ENCODE measurements at places on chromosomes 16 and 17.

DNA sequence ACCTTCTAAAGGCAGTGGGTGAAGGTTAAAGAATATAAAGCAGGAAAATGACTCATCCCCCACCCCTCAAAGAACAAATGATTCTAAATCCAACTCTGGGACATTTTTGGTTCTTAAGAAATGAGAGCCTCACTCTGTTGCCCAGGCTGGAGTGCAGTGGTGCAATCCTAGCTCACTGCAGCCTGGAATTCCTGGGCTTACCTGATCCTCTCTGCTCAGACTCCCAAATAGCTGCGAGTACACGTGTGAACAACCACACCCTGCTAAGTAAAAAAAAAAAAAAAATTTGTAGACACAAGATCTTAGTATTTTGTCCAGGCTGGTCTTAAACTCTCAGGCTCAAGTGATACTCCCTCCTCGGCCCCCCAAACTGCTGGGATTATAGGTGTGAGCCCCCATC, 298.8 kb upstream of the MAF start:
- no peak for DNase-seq

DNA sequence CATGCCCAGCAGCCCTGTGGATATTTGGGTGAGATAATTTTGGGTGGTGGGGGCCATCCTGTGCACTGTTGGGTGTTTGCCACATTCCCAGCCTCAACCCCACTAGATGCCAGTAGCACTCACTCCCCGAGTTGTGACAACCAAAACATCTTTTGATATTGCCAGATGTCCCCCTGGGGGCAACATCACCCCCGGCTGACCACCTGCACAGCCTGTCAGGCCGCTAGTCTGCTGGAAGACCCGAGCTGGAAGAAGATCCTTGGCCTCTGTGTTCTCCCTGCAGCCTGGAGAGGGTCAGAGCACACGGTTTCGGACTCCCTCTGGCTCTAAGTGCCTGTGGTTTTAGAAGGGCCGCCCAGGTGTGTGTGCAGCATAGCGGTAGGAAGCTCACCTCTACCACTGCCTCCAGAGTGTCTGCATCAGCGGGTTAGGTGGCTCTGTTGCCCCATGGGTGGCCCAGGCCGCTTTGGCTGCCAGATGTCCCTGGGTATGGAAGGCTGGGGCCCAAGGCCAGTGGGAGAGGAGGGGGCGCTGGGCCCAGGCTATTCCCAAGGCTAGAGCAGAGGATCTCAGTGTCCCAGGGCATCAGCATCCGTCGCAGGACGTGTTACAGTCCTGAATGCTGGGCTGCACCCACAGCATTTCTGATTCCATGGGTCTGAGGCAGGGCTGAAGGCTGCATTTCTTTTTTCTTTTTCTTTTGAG, 195.8 kb upstream of the GSE1 start:
- DNase-seq = no peak

- no peak for DNase-seq
Measured at GRCh38 chr17:43014649-43015542, 7.3 kb downstream of the VAT1 start.

- no peak for DNase-seq
Measured at GRCh38 chr17:1413281-1413791, 13.3 kb upstream of the YWHAE start.

- no peak for DNase-seq
Measured at GRCh38 chr16:75572864-75573542, 6.8 kb downstream of the GABARAPL2 start.

DNA sequence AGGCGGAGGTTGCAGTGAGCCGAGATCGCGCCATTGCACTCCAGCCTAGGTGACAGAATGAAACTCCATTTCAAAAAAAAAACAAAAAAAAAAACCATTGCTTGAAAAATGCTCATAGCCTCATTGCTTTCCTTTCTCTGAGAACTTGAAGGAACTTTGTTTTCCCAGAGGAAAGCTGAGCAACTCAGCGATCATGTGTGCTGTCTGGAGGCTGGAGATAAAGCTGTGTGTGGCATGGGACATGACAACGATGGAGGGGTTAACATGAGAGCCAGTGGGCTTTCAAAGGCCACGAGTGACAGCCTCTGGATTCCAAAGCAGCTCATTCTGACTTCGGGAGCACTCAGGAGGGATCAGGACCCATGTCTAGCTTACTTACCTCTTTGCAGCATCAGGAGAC, 21.6 kb upstream of the QRICH2 start:
- DNase-seq = no peak

- no peak for DNase-seq
Measured at GRCh38 chr17:38766341-38766740, 13.8 kb downstream of the PSMB3 start.

GRCh38 chr16:24977678-24978075, 37.5 kb downstream of the ARHGAP17 start:
- no peak for DNase-seq

GRCh38 chr17:35780950-35781349, 14.5 kb downstream of the MMP28 start:
- no peak for DNase-seq

DNA sequence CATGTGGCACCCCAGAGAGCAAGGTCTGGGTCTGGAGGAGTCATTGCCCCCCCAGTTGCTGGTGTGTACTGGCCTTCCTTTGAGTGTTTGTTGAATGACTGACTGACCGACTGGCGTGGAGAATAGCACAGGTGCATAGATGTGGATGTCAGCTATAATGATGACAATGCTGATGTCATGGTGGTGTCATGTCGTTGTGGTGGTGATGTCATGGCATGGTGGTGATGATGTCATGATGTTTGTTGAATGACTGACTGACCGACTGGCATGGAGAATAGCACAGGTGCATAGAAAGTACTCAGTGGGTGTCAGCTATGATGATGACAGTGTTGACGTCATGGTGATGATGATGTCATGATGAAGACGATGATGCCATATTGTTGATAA, 22.1 kb downstream of the TMEM114 start:
- no peak for DNase-seq

GRCh38 chr17:64296246-64296645, 33.2 kb upstream of the TEX2 start:
- no peak for DNase-seq

- DNase-seq = no peak
Measured at GRCh38 chr16:67531247-67531646, 2.6 kb downstream of the RIPOR1 start.

GRCh38 chr17:65058593-65058992, 2.1 kb upstream of the GNA13 start:
- no peak for DNase-seq

DNA sequence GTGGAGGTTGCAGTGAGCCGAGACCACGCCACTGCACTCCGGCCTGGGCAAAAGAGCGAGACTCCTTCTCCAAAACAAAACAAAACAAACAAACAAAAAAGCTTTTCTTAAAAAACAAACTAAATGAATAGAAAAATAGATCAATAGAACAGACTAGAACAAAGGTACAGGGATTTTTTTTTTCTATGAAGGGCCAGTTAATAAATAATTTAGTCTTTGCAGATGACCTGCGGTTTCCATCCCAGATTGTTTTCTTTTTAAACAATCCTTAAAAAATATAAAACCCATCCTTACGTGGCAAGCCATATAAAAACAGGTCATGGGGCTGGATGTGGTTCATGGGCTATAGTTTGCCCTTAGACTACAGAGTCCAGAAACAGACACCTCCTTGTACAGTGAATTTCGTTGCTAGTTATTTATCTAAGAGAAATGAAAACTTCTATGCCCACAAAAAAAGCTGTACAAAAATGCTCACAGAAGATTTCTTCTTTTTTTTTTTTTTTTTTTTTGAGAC, 45.4 kb downstream of the CREBBP start:
- DNase-seq = no peak

- no peak for DNase-seq
Measured at GRCh38 chr17:8923762-8924161, 41.7 kb downstream of the PIK3R5 start.

DNA sequence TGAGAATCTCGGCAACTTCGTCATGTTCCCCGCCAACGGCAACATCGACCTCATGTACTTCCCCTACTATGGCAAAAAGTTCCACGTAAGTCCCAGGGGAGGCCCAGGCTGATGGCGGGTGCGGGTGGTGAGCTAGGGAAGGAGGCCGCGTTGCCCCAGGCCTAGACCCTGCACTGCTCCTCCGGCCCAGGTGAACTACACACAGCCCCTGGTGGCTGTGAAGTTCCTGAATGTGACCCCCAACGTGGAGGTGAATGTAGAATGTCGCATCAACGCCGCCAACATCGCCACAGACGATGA, 4.8 kb downstream of the ATP1B2 start:
- no peak for DNase-seq

DNA sequence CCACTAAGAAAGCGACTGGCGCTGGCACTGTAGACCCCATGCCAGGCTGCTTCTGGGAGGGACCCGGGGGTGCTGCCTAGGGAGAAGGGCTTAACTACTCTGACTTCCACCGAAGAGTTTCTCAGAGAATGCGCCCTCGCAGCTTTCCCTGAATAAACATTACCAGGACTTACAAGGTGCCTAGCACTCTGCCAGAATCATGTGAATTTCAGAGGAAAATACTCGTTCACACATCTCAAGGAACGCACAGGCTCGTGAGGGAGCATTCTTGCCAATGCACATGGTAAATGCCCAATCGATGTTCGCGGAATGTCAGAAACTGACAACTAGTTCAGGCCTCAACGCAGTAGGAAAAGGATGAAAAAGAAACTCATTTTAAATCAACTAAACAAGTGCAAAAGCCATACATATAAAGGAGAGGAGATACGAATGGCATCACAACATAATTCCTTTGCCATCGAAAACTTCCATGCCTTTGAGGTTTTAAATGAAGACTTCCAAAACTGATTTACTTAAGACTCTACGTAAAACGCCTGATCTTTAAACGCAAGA, 999 bp downstream of the CMC2 start:
- no peak for DNase-seq

- DNase-seq = no peak
Measured at GRCh38 chr16:88015806-88016140, 64.5 kb downstream of the BANP start.

- DNase-seq = no peak
Measured at GRCh38 chr16:9813665-9814064, 368.6 kb downstream of the GRIN2A start.

DNA sequence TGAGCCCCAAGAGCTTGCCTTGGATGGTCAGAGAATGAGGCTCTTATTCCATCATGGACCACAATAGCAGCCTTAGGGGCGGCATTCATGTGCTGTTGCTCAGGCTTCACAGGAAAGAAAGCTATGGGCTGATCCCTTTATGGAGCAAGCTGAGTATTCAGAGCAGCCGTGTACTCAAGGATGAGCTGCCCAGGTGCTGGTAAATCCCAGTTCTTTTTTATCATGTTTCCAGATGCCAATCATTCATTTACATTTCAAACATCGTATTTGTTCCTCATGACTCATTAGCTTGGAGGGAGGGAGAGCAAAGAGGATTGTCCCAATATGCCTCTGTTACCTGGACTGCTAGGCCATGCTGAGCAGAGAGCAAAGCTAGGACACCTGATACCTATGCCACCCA, 475.7 kb downstream of the SHISA9 start:
- DNase-seq = no peak

DNA sequence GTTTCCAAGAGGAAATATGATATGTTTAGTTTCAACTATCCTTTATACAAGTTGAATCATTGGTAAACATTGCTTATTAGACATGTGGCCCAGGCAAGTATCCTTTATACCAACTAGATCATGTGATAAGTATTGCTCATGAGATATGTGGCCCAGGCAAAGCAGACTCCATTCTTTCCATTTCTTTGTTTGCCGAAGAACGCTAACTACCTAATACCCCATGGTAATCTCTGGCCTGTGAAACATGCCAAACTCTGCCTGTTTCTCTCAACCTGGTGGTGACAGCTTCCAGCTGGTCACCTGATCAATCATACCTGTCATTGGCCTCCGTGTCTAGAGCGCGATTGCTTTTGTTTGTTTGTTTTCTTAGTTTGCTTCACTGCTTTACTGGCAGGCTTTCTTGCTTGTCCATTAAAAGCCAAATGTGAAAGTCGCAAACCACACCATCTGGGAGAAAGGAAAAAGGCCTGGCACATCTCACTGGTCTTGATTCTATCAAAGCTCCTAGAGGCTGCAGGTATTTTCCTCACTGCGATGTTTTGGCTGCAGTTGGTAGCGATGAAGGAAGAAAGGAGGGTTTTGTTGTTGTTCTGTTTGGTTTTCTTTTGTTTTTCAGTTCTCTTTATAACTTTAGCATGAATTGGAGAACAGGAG, 686.2 kb downstream of the KCNJ2 start:
- DNase-seq = no peak

GRCh38 chr17:79989106-79989835, 46.4 kb downstream of the TBC1D16 start:
- no peak for DNase-seq

- no peak for DNase-seq
Measured at GRCh38 chr16:58652741-58653140, 23.1 kb upstream of the CNOT1 start.

DNA sequence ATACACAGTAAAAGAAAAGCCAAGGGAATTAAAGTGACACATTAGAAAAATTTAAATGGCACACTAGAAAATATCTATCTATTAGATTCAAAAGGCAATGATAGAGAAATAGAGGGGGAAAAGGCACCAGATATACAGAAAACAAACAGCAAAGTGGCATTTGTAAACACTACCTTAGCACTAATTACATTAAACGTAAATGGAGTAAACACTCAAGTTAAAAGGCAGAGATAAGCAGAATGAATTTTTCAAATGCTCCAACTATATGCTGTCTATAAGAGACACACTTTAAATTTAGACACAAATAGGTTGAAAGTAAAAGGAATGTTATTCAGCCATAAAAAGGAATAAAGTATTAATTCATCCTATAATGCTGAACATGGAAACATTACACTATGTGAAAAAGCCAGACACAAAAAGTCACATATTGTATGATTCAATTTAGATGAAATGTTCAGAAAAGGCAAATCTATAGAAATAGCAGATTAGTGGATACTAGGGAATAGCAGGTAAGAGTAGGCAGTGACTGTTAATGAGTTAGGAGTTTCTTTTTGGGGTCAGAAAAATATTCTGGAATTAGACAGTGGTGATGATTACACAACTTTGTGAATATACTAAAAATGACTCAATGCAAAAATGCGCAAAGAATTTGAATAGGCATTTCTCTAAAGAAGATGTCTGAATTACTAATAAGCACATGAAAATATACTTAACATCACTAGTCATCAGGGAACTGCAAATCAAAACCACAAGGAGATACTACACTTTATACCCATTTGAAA, 92.4 kb downstream of the BRIP1 start:
- DNase-seq = no peak

- no peak for DNase-seq
Measured at GRCh38 chr17:57170866-57171265, 85.5 kb upstream of the MSI2 start.

All from large intestine (tissue), 12 donors.